ENCODE measurements at places on chromosomes 13 and 19.

GRCh38 chr19:49771674-49772139 is 4.9 kb downstream of the AP2A1 start:
- DNase-seq = no peak

DNA sequence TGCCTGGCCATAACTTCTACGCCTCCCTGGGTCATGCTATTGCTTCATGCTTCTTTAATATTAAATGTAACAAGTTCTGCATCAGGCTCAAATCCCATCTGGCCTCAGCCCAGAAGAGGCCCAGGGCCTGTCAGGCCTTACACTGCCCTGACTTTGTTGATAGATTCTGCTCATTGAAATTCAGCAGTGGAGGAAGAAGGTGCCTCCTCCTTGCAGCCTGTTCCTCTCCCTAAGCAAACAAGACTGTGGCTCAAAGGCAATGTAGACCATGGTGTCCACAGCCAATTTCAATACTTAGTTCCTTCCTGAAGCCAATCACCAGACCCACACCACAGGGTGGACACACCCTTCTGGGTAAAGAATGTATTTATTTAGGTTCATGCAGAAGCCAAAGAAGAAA is 59.4 kb downstream of the LACC1 start:
- no peak for DNase-seq

DNA sequence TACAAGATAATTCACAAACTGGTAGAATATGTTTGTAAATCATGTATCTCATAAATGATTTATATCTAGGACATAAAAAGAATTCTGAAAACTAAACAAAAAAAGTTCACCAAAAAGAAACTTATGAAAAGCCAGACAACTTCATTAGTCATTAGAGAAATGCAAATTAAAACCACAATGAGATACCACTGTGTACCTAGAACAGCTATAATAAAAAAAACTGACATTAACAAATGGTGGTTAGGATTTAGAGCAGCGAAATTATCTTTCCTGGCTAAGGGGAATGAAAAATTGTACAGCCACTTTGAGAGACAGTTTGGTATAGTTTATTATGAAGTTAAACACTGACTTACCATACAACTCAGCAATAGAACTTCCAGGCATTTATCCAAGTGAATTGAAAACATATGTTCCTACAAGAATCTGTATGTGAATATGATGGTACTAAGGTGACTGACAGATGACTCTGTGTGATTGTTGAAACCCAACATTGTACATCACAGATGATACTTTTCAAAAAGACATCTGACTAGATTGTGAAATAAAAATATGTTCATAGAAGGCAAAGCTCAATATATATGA is 41.8 kb downstream of the UGGT2 start:
- DNase-seq = no peak

- DNase-seq = no peak
These were observed 303.6 kb downstream of the MYO16 start for GRCh38 chr13:108933061-108933460.

DNA sequence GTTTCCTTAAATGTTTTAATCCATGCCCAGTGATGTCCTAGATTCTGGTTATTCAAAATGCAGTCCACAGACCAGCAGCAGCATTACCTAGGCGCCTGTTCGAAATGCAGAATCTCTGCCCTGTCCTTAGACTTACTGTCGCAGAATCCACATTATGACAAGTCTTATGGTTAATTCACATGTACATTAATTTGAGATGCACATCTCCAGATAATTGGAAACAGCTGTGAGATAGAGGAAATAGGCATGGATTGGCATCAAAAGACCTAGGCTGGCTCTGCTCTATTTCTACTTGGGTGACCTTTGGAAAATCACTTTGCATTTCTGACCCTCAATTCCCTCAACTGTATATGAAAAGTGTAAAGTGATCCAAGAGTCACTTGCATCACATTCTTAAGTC is 700.7 kb downstream of the DIAPH3 start:
- no peak for DNase-seq

GRCh38 chr13:113548171-113548641 is 36.3 kb upstream of the TFDP1 start:
- peak; percentile 16 for DNase-seq

- DNase-seq = peak; percentile 79
These were observed 61.4 kb downstream of the RFX2 start for GRCh38 chr19:6048793-6049405.

- DNase-seq = no peak
These were observed 444.3 kb downstream of the GPC6 start for GRCh38 chr13:93670866-93671265.

GRCh38 chr13:65825039-65825438 is 1405.1 kb downstream of the PCDH9 start:
- DNase-seq = no peak

- DNase-seq = no peak
These were observed 5.2 kb downstream of the B3GNT8 start for GRCh38 chr19:41421973-41422372.

GRCh38 chr13:23763318-23763717 is 125.9 kb downstream of the MIPEP start:
- DNase-seq = no peak

GRCh38 chr13:113670541-113670940 is 3.5 kb downstream of the GRK1 start:
- DNase-seq = no peak

DNA sequence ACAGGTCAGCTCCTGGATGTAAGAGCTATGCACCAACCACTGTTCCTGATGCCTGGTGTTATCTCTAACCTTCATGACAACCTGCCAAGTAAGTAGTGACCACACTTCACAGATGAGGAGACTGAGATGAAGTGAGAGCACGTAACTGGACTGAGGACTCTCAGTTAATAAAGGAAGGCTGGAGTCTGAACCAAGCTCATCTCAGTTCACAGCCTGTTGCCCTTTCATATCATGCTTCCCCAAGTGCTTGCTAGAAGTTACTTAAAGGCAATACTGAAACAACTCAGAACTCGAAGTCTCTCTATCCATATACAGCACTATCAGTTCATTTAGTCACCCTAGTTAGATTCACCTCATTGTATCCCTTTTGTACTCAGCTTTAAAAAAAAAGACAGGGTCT is 119.7 kb downstream of the ABCC4 start:
- no peak for DNase-seq

DNA sequence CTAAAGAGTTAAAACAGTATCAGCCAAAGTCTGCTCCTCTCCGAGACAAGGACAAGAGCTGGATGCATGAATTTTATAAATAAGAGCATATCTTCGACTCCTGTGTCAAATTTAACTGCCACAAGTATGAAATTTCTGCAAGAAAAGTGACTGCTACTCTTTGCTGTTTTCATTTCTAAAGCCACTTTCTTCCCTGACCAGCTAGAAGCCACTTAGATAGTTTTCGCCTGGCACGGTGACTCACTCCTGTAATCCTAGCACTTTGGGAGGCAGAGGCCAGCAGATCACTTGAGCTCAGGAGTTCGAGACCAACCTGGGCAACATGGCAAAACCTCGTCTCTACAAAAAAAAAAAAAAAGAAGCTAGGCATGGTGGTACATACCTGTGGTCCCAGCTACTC is 61.3 kb downstream of the ENOX1 start:
- DNase-seq = no peak

- DNase-seq = no peak
These were observed 18.9 kb upstream of the ENOX1 start for GRCh38 chr13:43805681-43806128.

GRCh38 chr13:20547479-20547908 is 19.5 kb upstream of the IFT88 start:
- no peak for DNase-seq

- DNase-seq = no peak
These were observed 253.8 kb downstream of the DACH1 start for GRCh38 chr13:71613066-71613745.

GRCh38 chr19:42368360-42368759 is 21.7 kb downstream of the CNFN start:
- DNase-seq = no peak

- DNase-seq = no peak
These were observed 41.1 kb downstream of the TMTC4 start for GRCh38 chr13:100633461-100633860.

- DNase-seq = no peak
These were observed 59.3 kb upstream of the URI1 start for GRCh38 chr19:29882719-29883105.

DNA sequence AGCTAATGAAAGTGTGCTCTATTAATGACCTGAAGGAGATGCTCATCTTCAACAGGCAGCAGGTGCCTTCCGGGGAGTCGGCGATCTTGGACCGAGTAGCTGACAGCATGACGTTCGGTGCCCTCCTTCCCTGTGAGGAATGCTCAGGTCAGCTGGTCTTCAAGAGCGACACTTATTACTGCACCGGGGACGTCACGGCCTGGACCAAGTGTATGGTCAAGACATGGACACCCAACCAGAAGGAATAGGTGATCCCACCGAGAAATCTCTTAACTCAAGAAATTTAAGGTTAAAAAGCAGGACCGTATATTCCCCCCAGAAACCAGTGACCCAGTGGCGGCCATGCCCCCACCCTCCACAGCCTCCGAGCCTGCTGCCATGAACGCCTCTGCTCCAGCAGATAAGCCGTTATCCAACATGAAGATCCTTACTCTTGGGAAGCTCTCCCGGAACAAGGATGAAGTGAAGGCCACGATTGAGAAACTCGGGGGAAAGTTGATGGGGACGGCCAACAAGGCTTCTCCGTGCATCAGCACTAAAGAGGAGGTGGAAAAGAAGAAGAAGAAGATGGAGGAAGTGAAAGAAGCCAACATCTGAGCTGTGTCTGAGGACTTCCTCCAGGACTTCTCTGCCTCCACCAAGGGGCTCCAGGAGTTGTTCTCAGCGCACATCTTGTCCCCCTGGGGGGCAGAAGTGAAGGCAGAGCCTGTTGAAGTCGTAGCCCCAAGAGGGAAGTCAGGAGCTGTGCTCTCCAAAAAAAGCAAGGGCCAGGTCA is 22.8 kb upstream of the ANKRD10 start:
- DNase-seq = no peak

DNA sequence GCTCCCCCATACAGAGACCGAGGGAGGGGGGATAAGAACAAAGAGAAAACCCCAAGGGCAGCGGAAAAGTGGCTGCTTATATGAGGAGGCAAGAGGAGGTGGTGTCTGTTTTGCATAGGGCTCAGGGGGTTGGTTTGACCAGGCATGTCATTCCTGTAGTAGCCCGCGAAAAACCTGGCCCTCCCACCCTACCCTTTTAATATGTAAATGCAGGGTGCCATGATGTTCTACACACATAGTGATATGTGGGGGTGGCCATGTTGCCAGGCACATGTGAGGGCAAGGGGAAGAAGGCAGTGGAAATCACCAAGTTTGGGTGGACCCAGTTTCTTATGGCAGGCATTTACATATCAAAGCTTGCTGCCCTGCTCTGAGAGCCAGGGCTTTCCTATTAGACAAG is 203.5 kb upstream of the UBL3 start:
- DNase-seq = no peak

- no peak for DNase-seq
These were observed 272.5 kb downstream of the ENOX1 start for GRCh38 chr13:43514311-43514710.

DNA sequence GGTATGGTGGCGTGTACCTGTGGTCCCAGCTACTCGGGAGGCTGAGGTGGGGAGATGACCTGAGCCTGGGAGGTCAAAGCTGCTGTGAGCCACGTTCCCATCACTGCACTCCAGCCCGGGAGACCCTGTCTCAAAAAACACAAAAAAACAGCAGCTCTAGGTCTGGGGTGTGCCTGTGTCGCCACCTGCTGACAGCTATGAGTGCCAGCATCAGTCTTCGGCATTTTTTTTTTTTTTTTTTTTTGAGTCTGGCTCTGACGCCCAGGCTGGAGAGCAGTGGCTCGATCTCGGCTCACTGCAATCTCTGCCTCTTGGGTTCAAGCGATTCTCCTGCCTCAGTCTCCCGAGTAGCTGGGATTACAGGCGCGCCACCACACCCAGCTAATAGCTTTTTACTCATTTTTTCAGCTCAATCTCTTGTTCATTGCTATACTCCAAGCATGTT is 10.1 kb downstream of the AP2S1 start:
- DNase-seq = no peak

DNA sequence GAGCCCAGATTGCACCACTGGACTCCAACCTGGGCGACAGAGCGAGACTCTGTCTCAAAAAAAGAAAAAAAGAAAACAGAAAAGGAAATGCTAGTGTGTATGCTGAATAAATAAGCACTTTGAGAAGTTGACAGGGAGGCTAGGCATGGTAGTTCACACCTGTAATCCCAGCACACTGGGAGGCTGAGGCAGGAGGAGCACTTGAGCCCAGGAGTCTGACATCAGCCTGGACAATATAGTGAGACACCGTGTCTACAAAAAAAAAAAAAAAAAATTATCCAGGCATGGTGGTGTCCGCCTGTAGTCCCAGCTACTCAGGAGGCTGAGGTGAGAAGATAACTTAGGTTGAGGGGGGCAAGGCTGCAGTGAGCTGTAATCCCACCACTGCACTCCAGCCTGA is 19.1 kb upstream of the LDLR start:
- no peak for DNase-seq

Data from head of caudate nucleus (tissue), 42 donors.